ENCODE measurements at places on chromosomes 6 and 20.

DNA sequence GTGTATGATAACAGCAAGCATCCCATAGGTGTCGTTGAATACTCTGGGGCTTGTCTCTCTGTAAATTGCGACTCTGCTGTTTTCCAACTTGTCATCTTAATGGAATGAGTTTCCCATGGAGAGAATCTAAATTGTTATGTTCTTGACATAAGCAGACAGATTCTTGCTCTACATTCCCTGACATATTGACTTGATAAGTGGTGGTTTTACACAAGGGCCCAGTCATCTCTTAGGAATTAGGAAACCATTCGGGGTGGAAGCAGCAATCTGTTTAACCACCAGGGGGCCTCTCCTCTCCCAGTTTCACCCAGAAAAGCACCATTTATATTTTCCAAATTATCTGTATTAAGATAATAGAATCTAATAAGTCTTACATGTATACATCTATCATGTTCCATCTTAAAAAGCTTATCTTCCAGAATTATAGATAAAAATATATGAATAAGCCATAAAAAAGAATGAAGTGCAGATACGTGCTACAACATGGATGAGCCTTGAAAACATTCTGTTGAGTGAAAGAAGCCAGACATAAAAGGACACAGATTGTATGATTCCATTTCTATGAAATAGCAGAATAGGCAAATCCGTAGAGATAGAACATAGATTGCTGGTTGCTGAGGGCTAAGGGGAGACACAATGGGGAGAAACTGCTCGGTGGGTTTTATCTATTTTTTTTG, 23.1 kb upstream of the MROH8 start:
- no peak for DNase-seq

GRCh38 chr6:7540595-7540994, 876 bp upstream of the DSP start:
- DNase-seq: no peak

DNA sequence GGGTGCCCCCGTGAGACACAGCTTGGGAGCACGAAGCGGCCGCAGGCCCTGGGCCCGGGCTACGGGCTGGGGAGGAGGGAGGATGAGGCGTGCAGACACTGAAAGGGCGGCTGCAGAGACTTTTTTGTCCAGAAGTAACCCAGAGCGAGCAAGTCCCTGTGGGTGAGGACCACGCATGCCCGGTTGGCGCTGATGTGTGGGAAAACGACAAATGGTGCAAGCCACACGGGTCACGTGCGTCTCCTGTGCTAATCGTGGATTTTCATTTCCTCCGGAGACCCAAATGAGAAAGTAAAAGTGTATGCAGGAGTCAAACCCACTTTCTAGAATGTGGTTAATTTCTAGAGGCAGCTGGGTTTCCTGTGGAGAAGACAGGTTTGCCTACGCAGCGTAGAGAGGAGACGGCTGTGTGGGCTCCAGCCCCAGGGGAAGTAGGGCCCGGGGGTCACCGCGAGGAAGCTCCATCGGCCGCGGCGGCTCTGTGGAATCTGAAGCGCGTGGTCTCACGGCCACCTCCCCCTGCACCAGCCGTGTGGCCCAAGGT, 19.0 kb downstream of the DLL1 start:
- peak; percentile 89 for DNase-seq

GRCh38 chr6:88567696-88568095, 395.7 kb downstream of the RNGTT start:
- DNase-seq: no peak

DNA sequence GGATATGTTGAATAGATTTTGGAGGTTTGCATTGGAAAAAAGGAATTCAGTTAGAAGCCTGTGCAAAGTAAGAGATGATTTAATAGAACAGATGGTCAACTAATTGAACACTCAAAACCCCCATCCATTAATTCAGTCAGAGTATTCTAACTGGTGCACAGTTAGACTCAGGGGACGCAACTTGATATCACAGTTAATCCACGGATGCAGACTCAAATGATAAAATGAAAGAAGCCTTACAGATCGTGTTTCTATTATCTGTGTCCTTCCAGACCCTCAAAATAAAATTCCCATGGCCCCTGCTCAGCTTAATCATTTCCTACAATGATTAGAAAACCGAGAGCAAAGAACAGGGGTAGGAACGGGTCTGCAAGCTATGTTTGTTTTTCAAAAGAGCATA, 45.4 kb upstream of the DTNBP1 start:
- DNase-seq: no peak

DNA sequence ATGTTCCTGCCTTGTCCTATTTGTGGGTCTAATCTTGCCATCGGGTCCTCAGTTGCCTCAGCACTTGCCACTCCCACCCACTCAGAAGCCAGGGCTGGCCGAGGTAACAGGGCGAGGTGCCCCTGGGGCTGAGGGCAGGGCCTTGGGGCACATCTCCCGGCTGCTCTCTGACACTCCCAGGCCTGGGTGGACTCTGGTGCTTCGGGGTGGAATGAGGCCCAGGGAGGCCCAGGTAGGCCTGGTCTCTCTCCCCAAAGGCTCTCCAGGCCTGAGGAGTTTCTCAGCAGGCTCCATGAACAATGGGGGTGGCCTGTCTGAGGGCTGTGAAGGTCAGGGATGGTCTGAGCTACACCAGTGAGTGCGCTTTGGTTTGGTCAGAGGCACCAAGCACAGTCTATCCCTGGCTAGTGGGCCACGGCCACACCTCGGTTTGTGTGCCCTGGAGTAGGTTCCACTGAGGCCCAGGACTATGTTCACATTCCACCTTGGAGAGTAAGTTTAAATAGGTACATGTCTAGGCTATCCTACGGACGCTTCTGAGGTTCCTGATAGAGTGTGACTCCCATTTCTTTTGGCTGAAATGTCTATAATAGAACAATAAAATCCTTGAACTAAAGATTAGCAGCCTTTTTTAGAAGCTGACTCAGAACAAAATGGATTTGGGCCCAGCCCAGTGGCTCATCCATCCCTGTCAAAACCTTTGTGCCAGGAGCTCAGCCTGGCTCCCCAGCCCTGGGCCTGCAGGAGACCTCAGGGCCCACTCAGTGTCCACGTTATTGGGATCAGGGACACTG, 78.8 kb downstream of the SLC24A3 start:
- no peak for DNase-seq

DNA sequence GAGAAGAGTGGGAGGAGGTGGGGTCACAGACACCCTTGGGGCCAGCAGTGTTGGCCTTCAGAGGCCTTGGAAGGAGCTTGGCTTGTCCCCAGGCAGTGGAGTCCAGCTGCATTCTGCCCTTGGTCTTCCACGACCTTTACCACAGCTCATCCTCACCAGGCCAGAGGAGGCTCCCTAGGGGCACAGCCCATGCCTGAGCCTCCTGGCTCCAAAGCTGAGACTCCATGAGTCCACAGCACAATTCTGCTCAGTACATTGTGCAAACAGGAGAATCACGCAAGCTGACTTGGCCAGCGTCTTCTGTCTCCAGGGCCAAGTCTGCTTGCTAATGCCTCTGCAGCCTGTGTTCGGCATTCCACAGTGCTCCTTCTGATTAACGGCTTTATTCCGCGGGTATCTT, 337.2 kb downstream of the SMOC2 start:
- no peak for DNase-seq

DNA sequence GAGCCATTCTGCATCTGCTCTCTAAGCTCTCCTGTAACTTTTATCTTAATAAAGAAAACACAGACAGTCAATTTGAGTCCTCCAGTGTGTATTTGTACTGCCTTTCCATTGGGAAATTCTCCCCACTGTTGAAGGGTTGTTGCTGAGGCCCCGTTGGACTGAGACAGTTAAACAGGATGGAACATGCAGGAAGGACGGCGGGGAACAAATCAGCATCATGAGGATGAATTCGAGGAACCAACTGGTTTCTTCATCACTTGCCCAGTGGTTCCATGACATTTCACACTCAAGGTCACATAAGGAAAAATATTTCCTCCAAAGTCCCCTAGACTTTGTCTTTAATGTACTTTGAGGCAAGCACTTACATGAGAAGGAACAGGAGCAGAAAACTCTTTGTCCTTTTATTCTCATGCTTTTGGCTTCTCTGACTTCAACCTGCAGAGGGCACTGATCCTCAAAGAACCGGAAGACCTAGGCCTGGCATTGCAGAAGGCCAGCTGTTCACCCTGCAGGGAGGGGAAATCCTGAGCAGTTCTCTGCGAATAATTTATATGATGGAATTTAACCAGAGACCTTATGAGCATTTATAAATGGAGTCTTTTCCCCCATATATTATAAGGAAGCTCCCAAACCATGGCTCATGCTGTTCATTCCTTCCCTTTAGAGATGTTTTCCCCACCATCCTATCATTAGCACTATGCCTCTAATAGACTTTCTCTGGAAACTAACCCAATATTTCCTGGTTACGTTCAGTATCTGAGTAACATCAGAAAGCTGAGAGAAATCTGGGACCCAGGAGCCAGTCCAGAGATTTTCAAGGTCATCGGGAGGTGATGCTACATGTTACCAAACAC, 55.2 kb upstream of the ADGRF1 start:
- DNase-seq: no peak

- no peak for DNase-seq
Measured at GRCh38 chr6:37638414-37639341, 59.0 kb downstream of the MDGA1 start.

DNA sequence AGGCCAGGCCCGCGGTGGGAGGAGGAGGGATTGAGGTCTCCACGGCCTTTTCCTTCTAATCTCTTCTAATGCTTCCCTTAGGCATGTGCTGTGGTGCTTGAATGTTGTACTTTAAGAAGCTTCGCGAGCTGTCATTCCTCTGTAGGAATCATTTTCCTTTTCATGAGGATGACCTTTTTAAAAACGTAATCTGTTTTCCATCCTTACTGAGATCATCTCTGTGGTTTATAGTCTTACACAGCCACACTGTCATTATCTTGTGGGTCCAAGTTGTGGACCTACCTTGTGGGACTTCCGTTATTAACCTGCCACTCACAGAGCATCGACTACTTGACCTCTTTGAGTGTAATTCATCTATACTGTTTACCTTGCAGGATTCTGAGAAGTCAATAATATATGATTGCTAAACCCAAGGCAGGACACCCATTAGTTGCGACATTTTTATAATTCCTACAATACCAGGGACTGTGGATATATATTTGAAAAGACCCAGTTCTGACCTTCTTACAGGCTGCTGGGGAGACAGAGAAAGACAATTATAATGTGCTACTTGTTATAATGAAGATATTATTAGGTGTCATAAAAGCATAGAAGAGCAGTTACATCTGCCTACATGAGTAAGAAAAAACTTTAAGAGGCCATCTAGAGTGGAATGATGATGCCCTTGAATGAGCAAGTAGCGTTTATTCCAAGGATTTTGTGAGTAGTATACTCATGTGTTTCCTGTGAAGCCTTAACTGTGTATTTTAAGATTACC, 842 bp downstream of the SLC25A27 start:
- no peak for DNase-seq

GRCh38 chr6:11785415-11785773, 6.8 kb upstream of the ADTRP start:
- DNase-seq: peak; percentile 75

GRCh38 chr6:113821445-113821844, 35.7 kb upstream of the MARCKS start:
- DNase-seq: no peak

GRCh38 chr20:36802326-36803222, 29.0 kb upstream of the DSN1 start:
- DNase-seq: no peak

GRCh38 chr20:47875297-47876025, 90.2 kb upstream of the SULF2 start:
- DNase-seq: no peak

GRCh38 chr20:24994470-24995368, 2.2 kb upstream of the APMAP start:
- peak; percentile 92 for DNase-seq

DNA sequence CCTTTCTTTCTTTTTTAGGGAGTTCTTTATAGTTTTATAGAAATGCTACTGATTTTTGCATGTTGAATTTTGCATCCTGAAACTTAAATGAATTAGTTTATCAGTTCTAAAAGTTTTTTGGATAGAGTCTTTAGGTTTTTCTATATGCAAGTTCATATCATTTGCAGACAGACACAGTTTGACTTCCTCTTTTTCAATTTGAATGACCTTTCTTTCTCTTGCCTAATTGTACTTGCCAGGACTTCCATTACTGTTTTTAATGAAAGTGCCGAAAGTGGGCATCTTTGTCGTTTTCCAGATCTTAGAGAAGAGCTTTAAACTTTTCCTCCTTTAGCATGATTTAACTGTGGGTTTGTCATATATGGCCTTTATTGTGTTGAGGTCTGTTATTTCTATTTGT, 21.1 kb upstream of the EDN1 start:
- no peak for DNase-seq

DNA sequence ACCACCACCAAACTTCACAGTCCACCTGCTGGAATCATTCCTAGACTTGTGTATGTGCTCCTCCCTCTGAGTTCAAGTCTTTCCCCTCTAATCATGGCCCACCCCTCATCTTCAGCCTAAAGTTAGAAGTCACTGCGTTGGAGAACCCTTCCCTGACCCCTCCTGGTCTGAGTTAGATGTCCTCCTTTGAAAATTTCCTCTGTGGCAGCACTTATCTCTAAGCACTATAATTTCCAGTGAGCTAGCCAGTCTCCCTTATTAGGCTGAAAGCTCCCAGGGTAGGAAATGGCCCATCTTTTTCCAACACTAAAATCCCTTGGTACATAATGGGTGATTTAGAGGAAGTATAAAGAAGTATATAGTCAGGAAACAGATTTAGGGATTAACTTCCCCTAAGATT, 63.2 kb downstream of the SESN1 start:
- DNase-seq: no peak

- DNase-seq: no peak
Measured at GRCh38 chr6:131868836-131869235, 61.0 kb downstream of the ENPP1 start.

GRCh38 chr6:16973545-16974386, 128.1 kb upstream of the STMND1 start:
- no peak for DNase-seq

DNA sequence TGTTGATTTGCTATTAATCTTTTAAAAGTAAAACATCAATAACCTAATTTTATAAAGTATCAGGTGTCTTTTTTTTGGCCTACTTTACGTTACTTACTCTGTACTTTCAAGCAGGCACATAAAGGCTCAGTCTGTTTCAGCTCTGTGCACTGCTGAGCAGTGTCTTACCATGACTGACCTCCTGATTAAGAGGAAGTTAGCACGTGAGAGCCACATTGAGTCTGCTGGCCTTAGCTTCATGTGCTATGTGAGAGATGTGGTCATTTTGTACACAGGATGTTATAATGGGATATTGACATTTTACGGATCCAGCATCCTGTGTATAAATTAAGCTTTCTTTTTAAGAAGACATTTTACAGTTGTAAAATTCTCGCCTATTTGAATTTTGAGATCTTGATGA, 31.9 kb downstream of the ARID1B start:
- DNase-seq: no peak

GRCh38 chr6:157714153-157714490, 108.9 kb upstream of the SNX9 start:
- no peak for DNase-seq

GRCh38 chr20:12331236-12331635, 413.5 kb downstream of the BTBD3 start:
- DNase-seq: no peak

- DNase-seq: no peak
Measured at GRCh38 chr6:50843842-50844241, 25.2 kb downstream of the TFAP2B start.
